ENCODE measurements at places on chromosomes 7 and 10.
A peak's percentile ranks its signal among the peaks of the same experiment; 100 is the strongest.

DNA sequence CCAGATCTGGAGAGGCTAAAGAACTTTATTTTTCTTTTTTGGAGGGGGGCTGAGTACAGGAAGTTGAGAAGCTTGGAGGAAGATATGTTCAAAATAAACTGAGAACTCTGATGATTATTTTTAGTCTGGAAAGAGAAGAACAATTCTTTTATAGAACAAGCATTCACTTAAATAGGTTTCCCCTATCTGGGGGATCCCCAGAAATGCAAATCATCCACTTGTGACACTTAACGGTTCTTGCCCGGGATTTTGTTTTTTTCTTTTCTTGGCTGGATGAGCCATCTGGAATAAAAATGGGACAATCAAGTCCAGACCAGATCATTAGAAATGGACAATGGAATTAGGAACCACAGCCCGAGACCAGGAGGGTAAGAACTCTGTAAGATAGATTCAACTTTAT, 95.9 kb upstream of the EGR2 start:
- DNase-seq: no peak

DNA sequence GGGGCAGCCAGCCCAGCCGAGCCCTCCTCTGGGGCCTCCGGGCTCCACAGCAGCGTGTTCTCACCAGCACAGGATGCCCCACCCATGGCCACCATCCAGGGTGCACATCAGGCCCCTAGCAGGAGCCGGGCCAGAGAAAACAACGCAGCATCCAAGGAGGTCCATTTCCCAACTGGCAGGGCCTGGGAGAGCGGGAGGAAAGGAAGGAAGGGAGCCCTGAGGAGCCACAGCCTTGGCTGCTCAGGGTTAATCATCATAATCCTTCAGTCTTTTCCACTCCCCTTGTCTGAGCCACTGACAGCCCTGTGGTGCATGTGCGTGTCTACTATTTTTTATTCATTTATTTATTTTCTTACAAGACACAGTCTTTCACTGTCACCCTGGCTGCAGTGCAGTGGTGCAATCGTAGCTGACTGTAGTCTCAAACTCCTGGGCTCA, 3.6 kb downstream of the PLAC9 start:
- DNase-seq: no peak

- DNase-seq: no peak
These were observed 512.6 kb upstream of the FOXK1 start for GRCh38 chr7:4169455-4169854.

- no peak for DNase-seq
These were observed 17.0 kb upstream of the SVIL start for GRCh38 chr10:29651767-29652166.

DNA sequence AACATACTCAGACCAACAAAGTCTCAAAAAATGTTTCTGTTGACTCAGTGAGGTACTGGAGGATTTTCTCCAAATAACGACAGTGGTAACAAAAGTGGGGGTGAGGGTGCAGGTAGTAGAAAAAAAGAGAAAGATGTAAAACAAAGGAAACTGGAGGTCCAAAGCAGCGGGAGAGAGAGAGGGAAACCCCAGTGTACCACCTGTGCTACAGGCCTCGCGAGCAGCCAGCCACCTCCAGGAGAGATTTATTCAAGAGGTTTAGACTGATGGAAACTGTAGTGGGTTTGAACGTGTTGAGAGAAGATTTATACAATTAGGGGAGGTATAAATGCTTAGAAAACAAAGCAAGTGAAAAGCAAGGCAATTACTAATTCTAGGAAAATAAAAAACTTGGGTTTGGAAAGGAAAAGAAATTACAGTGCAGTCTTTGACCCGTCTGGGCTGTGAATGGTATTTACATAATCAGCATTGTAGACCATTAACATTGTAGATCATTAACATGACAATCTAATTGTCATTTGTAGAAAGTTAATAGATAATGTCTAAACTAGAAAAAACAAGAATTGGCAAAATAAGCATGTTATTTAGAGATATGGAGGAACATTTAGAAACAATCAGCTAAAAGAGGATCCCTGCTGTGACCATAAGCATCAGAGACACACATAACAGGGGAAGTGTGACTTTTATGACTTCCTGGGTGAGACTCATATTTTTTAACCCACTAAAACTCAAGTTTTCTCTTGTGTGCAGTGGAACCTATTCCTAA, 180.0 kb downstream of the RELN start:
- DNase-seq: no peak

DNA sequence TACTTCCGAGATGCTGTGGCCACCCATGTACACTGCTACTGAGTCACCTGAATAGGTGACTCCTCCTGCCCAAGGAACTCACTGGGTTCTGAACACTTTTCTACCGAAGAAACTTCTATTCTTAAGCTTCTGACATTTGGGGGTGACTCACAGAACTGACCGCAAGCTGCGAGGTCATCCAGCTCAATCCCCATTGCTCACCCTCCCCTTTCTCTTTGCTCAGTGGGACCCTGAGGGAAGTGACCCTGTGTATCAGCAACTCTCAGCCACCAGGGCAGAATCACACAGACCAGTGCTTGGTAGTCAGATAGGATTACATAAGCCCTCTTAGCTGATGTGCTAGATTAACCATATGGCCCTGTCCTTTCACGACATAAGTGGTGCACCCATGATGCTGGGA, 46.3 kb downstream of the INSYN2A start:
- no peak for DNase-seq

DNA sequence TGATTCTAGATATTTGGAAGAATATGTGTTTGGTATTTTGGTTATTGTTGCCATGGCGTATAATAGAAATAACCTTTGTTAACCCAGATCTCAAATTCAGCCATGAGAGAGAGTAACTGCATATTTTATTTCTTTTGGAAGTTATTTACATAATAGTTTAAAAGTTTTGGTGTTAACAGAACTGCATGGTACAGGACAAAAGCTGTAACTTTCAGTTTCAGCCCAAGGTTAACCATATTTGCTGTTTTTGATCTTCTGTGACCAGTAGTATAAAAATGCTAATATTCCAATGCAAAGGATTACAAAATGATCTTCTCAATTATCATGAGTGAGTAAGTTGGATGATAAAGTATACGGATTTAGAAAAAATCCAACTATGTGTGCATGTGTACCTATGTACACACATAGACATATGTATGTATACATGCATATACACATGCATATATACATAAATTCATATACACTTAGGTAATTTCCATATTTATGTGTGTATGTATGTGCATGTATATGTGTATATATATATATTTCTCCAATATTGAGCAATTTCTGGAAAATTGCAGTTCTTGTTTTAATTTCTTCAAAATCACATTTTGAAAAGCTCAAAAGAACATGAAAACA, 38.0 kb upstream of the PIP4K2A start:
- no peak for DNase-seq

GRCh38 chr7:158355456-158356065, 232.1 kb downstream of the PTPRN2 start:
- DNase-seq: no peak

GRCh38 chr10:66910671-66911070, 15.2 kb upstream of the LRRTM3 start:
- no peak for DNase-seq

DNA sequence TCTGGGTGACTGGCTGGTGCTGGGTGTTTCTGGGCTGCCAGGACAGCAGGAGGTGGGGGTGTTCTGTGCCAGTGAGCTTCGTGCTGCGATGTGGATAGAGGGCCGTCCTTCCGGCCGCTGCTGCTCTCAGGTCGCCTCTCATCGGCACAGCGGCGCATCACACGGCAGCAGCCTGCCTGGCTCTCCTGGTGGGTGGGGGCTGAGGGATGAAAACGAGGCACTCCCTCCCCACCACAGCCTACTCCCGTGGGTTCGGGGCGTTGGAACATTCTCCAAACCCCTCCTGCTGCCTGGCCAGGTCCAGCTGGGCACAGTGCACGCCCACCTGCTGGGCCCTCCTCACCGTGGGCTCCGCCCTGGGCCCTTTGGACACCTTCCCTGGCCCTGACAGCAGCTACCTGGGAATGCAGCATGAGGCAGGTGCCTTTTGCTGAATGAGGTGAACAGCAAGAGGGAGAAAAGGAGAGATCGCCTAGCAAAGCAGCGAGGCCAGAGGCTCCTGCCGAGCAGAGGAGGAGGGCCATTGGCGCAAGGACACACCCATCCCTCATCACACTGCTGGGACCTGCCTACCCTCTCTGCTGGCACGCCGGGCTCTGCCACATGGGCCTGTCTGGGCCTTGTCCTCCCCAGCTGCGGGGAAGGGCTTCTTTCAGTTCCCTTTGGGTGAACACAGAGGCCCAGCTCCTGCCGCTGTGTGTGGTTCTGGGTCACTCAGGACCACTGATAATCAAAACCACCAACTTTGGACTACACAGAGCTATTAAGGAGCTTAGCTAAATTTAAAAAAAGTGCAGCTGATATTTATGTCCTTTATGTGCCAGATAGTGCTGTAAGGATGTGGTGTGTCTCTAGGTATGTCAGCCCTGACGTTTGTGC, 33.4 kb downstream of the INPP5A start:
- DNase-seq: no peak

GRCh38 chr7:17123020-17123419, 175.4 kb upstream of the AHR start:
- DNase-seq: no peak

GRCh38 chr7:123757095-123757494, 8.3 kb upstream of the WASL start:
- DNase-seq: no peak

DNA sequence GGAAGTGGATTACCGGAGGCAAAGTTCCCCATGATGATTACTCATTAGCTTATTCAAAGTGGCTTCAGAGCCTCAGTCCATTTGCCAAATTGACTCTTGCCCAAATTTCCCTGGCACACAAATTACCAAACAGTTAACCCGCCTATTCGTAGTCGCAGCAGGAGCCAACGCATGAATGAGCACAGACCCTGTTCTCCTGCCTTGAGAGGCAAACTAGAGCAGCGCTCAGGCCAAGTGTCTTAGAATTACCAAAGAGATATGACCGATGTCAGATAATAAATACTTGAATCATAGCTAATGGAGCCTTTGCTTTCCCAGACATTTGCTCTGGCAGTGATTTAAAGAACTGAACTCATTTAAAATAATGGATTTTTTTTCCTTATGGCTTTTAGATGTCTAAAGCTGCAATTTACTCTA, 64.9 kb downstream of the CTTNBP2 start:
- DNase-seq: no peak

- no peak for DNase-seq
These were observed 21.0 kb downstream of the HIBADH start for GRCh38 chr7:27641581-27642230.

DNA sequence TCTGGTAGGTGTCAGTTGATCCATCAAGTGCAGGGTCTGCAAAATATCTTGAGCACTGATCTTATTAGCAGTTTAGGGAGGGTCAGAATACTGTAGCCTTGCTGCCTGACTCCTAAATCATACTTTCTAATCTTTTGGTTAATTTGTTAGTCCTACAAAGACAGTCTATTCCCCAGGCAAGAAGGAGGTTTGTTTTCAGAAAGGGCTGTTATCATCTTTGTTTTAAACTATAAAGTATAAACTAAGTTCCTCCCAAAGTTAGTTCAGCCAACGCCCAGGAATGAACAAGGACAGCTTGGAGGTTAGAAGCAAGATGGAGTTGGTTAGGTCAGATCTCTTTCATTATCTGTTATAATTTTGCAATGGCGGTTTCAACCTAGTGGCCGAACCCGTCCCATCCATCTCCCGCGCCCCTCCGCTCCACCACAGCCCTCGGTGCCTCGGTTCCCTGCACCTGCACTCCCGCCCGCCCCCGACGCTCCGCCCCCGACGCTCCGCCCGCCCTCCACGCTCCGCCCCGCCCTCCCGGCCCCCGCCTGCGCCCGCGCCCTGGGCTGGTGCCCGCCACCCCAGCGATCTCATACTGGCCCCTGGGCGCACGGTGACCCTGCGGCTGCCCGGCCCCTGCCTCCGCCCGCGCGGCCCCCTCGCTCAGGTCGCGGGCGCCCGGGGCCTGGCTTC, at the start of gene ADCK2:
Gene ADCK2, plus strand, starts transcription at position 564 of the 681 bp plus-strand sequence. CDS start 386 bp downstream, outside the sequence.
- no peak for DNase-seq

GRCh38 chr10:8336629-8337331, 282.3 kb downstream of the GATA3 start:
- no peak for DNase-seq

DNA sequence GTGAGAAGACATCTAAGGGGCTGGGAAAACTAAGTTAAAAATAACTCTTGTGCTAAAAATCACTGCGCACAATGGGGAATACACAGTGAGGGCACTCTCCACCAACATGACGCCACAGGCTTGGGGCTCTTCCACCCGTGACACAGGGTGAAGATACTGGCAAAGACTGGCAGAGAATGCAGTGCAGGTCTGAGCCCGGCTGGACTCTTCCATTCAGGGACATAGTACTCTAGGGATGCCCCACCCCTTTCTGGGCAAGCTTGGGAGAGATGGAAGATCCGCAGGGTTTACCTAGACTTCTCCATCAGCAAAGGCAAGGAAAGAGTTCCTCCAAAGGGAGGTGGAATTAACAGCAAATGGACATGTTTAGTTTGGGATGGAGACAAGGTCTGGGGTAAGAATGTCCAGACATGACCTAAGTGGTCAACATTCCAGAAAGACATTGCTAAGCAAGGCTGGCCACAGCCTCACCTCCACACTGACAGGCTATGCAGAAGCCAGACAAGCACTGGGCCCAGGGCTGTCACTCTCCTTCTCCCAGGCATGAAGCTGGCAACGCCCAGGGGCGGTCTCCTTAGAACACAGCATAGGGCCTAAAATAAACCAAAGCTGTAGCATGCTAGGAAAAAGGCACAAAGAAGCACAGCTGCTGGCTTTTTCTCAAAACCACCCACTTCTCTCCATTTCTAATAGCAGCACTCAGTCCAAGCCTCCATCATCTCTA, 28.1 kb downstream of the XPNPEP1 start:
- no peak for DNase-seq

GRCh38 chr10:60595852-60596251, 182.4 kb upstream of the CDK1 start:
- DNase-seq: no peak

- peak; percentile 54 for DNase-seq
These were observed 12.9 kb downstream of the AGK start for GRCh38 chr7:141563956-141564623.

DNA sequence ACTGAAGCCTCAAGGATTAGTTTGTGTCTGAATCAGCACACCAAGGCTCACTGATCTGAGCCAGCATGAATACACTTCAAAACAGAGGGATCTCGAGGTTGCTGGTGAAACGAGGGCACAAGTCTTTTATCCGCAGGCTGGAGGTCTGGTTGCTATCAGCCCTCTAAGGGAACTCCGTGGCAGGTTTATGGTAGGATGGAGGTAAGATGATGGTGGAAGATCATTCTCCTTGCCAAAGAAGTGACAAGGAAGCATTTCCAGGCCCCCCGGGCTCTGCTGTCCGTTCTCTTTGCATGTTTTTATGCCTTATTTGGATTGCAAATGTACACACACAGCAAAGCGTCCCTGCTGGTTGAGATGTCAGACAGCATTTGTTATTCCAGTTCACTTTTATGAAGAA, 268.3 kb downstream of the ARHGAP12 start:
- DNase-seq: no peak

DNA sequence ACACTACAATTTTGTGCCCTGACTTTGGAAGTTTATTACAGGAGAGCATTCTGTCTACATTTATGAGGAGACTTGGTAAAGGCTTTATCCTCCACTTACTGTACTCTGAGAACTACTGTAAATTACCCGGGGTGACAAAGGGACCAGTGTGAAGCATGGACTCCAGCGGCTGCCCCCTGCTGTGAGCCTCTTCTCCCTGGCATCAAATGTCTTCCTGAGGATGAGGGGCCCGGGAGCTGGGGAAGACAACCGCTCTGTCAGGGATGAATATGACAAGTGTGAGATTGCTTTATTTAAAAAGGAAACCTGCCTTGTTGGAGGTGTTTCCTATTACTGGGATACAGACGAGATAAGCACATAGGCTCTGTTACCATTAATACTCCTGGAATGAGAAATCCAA, 714.8 kb downstream of the CCSER2 start:
- no peak for DNase-seq

GRCh38 chr7:157337316-157338149, 729 bp downstream of the DNAJB6 start:
- DNase-seq: peak; percentile 69
